ENCODE measurements at places on chromosomes 3 and 15.

DNA sequence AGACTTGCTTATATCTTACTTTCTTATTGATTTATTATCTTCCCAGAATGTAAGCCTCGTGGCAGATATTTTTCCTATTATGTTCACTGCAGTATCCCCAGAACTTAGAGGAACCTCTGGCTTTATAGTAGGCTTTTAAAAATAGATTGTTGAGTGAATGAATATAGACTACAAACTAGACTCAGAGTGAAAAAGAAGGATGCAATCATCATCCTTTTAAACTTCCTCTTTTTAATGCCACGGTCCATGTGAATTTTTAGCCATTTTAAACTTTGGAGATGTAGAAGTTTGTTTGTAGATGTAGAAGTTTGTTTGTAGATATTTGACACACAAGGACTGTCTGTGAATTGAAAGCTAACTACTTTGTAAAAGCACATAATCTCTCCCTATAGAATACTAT, 7.2 kb upstream of the P2RY12 start:
- no peak for DNase-seq

- no peak for DNase-seq
Measured at GRCh38 chr15:91769476-91769875, 84.0 kb upstream of the SLCO3A1 start.

DNA sequence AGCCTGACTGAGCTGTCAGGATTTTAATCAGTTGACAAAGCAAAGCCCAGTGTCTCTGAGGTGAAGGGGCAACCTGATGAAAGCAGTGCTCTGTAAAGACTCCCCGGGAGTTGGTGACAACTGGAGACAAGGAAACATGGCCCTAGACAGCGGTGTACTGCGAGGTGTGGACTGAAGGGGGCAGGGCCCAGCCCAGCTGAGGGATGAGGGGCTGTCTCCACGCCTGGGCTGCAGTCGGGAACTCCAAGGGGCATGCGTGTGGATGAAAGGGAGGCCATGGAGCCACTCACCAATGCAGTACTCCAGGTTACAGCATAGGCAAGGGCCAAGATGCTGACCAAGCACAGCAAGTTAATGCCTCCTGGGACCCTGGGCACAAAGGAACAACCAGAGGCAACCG, 45.1 kb downstream of the SCAP start:
- DNase-seq, result no peak

GRCh38 chr15:40722934-40723333, 28.0 kb downstream of the RAD51 start:
- no peak for DNase-seq

GRCh38 chr15:71409541-71409940, 294.3 kb downstream of the THSD4 start:
- DNase-seq, result no peak

DNA sequence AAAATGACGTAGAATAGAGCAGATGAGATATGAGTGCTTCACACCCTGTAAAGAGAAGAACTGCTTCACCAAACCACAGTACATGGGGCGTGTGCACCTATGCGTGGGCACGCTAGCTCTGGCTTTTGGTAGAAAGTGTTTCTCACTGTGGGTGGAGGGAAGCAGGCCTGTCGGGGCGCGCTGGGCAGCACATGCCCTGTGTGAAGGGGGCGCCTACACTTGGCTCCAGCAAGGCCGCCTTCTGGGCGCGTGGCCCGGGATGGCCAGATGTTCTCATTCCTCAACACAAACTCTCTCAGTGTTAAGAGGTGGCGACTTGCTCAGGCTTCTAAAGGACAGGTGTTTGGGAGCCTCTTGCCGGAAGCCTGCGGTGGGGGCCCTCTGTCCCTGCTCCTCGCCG, 90.0 kb downstream of the FBLN2 start:
- DNase-seq, result no peak

DNA sequence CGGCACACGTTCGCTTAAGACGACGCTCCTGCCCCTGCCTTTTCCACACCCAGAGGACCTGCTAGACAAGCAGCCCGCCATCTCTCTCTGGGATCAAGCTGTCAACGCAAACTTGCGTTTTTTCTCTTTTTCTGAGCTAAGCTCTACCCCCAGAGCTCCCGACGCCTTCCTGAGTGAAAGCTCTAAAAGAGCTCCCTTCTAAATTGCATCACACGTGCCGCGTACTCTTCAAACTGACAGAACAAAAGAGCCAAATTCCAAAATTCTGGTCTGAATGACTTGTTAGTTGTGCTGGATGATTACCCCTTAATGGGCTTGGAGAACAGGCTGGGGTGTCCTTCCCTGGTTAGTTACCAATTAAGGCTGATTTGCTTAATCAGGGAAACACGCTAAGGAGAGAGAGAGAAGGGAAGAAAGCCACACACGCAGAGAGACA, 81.2 kb downstream of the MDFIC2 start:
- DNase-seq, result no peak

GRCh38 chr15:92753591-92753990, 98.0 kb upstream of the FAM174B start:
- DNase-seq, result no peak

DNA sequence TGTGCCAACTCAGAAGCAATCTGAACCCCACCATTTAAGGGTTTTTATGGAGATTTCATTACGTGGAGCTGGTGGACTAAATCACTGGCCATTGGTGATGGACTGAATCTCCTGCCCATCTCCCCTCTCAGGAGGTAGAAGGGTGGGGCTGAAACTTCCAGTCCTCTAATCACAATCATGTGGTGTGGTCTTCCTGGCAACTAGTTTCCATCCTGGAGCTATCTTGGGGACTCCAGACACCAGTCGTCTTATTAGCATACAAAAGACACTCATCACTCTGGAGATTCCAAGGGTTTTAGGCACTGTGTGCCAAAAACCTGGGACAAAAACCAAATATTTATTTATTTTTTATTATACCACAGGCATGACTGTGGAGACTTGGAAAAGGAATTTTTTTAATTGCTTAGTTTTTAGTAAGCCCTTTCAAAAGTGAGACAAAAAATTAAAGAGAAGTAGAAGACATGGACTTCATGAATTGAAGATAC, 203.6 kb downstream of the WNT5A start:
- DNase-seq, result no peak

- DNase-seq, result no peak
Measured at GRCh38 chr3:137770835-137771399, 6.8 kb downstream of the SOX14 start.

DNA sequence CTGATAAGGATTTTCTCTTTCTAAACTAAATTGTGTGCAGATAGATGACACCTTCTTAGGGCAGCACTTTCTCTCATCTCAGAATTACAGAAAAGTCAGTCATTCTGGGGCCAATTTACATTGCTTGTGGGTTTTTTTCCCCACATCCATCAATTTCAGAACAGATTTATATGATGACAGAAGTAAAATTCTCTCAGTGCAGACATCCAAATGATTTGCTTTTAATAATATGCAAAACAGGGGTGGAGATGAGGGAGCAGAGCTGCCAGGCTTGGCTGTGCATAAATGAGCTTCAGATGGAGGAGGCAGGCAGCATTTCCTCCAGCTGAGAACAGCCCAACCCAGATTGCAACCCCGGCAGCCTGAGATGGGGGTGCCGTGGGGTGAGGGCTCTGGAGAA, 44.0 kb downstream of the EDEM1 start:
- DNase-seq, result no peak

DNA sequence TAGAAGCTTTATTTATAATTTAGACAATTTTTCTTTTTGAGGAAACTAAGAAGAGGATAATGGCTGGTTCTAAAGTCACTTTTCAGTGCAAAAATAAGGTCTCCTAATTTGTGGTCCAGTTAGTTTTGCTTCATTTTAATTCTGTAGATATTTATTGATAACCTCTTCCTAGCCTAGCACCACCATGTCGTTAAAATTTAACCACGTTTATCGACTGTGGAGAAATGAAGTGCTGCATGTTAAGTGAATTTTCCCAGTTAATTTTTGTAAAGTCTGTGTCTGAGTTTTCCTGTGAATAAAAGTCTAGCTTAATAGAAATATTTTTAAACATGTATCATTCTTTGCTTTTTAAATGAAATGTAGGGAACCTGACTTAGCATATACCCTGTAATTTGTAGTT, 16.7 kb downstream of the LRRC28 start:
- DNase-seq, result no peak

DNA sequence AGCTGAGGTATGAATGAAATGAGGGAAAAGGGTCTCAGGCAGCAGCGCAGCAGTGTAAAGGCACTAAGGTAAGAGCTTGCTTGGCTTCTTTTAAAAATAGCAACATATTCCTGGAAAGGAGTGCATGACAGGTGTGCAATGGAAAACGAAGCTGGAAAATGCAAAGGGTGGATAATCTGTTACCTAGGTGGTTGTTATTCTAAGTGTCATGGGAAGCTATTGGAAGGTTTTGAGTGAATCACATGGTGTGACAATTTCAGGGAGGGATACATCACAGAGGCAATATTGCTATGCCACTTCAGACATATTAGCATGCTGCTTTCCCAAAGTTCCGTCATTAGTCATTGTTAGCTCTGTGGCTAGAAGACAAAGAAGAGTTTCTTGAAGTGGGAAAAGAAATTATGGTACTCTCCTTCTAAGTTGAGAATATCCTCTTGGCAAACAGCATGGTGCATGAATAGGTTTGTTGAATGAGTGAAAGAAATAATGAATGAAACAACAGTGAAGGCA, 28.7 kb upstream of the TMEM45A start:
- no peak for DNase-seq

- DNase-seq, result no peak
Measured at GRCh38 chr15:73753250-73754130, at the start of gene INSYN1. Gene INSYN1, minus strand, starts transcription at chr15:73753351. Its CDS starts 2,221 bp downstream, at chr15:73751130.

DNA sequence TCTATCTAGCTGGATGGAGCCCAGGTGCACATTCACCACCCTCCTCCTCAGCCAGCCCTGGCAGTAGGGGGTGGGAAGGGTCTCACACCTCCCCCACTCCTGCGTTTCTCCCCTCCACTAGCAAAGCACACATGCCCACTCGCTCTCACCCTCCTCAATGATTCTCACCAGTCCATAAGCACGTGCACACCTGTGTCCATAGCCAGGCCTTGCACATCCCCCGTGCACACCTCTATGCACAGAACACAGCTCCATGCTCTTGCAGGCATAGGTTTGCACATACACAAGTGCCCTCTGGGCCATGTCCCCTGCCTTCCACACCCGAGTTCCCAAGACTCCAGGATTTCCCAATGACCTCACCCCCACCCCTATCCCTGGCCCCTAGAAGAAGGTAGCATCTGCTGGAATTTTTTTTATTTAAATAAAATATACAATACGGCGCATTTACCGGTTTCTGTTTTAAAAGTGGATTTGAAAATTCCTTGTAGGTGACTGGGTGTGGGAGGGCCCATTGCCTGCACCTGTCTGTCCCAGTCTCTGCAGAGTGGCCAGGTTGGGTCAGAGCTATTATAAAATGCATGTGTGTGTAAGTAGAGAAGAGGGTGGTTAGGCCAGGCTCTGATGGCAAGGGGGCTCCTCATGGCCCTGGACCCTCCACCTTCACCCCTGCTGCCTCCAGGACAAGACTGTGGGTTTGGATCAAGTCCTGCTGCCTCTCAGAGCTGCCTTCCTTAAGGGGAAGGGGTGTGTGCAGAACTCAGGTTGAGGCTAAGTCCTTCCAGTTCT, 49.1 kb downstream of the HCN4 start:
- no peak for DNase-seq

GRCh38 chr3:129974833-129975704, 549 bp downstream of the TRH start:
- DNase-seq, result no peak

- DNase-seq, result no peak
Measured at GRCh38 chr3:155270063-155270462, 23.4 kb downstream of the STRIT1 start.

DNA sequence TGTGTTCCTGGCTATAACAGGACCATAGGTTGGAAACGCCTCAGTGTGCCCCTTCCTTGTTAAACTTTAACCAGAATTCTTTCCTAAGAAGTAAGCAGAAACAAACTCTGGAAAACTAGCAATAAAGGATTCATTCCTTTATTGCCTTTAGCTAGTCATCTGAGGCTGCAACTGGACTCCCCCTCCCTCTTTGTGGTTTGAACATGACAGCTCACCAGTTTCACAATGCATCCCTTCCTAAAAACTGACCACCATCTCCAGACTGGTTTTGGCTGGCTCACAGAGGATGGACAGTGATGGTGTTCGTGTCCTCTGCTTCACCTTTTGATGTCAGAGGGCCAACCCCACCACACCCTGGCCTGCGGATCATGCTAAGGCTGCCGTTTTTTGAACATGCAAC, 27.9 kb upstream of the TGFBR2 start:
- no peak for DNase-seq

DNA sequence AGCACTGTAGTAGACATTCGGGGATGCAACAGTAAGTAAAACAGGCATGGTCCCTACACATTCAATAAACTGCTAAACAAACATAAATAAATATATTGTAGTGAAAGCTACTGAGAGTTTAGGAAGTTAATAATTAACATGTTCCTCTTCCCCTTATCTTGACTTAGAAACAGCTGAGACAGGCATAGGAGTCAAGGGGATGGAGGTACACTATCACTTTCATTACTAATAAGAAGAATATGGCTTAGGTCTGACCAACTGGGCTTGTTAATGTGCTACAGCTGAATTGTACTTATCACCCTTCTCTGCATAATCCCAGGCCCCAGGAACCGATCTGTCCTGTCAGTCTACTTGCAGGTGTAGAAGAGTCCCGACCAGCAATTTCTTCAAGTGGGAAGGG, 116.3 kb upstream of the DAZL start:
- DNase-seq, result no peak

DNA sequence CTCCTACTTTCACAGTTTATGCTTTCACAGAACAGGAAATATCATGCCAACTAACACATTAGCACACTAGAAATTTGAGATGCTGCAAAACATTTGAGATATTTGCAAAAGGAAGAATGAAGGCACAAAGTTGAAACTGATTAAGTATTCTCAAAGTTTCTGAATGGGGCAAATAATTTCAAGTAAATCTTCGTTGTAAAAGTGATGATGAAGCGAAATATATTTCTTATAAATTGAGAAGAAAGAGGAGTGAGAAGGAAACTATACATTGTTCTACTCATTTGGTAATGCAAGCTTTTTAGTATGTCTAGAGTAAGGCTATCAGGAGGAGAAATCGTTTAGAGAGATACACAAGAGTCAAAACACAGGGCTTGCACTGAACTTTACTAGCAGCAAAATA, 24.3 kb upstream of the LSAMP start:
- no peak for DNase-seq

GRCh38 chr3:117016378-117016777, 306.8 kb downstream of the TUSC7 start:
- DNase-seq, result no peak

- DNase-seq, result no peak
Measured at GRCh38 chr3:157752956-157753786, 250.0 kb upstream of the VEPH1 start.
